ENCODE measurements at places on chromosomes 4 and X. TPM values are rescaled to one million over a fixed set of nuclear protein-coding genes. Genes with fewer than 3 reads are reported as not detected.

Gene POU3F4
- 11.1 TPM for total RNA-seq

Gene ING2
- total RNA-seq: 14.3 TPM

Gene ADH1A
- not detected for total RNA-seq

Gene GPC4
- total RNA-seq: 4.7 TPM

Gene DCHS2
- 10.1 TPM for total RNA-seq

Gene ADGRG2
- total RNA-seq: 3.0 TPM

Gene GABRG1
- 21.9 TPM for total RNA-seq

Gene OPHN1
- 34.7 TPM for total RNA-seq

Gene SH3BGRL
- 86.5 TPM for total RNA-seq

Gene RIBC1
- total RNA-seq: 0.74 TPM

Gene GPC3
- 3.7 TPM for total RNA-seq

Gene PLCXD1
- total RNA-seq: 8.1 TPM

Gene UNC5C
- total RNA-seq: 14.0 TPM

Gene AFM
- total RNA-seq: not detected

Gene KCNIP4
- 7.1 TPM for total RNA-seq

Gene THAP6
- total RNA-seq: 14.8 TPM

Gene TKTL2
- 0.49 TPM for total RNA-seq

Gene COL4A6
- total RNA-seq: 3.2 TPM

Gene SCOC
- 74.0 TPM for total RNA-seq

Gene PTPN13
- 50.4 TPM for total RNA-seq

Gene CSAG2
- total RNA-seq: not detected

Gene WAS
- 0.74 TPM for total RNA-seq

Gene BEX5
- 36.1 TPM for total RNA-seq

Gene PALLD
- 31.7 TPM for total RNA-seq

Gene BST1
- 2.7 TPM for total RNA-seq

Gene SPOCK3
- total RNA-seq: 10.8 TPM

Gene SPATA4
- total RNA-seq: 0.49 TPM

Gene CCDC160
- 1.2 TPM for total RNA-seq

Gene CSN2
- total RNA-seq: not detected

Gene TADA2B
- 17.0 TPM for total RNA-seq

Gene NOX1
- total RNA-seq: not detected

Gene NDNF
- total RNA-seq: 6.6 TPM

Gene XAGE2
- total RNA-seq: not detected

Gene SHROOM2
- total RNA-seq: 17.9 TPM

Gene UBA6
- 86.1 TPM for total RNA-seq

Gene CCSER1
- 122 TPM for total RNA-seq

Gene EDA2R
- total RNA-seq: 0.49 TPM

Gene CLCN4
- 66.1 TPM for total RNA-seq

Gene FAM149A
- 30.5 TPM for total RNA-seq

Gene ATOH1
- not detected for total RNA-seq

Gene RAB39B
- total RNA-seq: 24.6 TPM

Gene ZBED1
- 27.3 TPM for total RNA-seq

Gene SATL1
- 0.98 TPM for total RNA-seq

Gene AVPR2
- not detected for total RNA-seq

Gene ASMT
- 0.25 TPM for total RNA-seq

Gene RTL3
- total RNA-seq: not detected

Gene AR
- total RNA-seq: 0.74 TPM

Measured in temporal lobe (tissue), 4 donors.